ENCODE measurements at places on chromosomes 6 and 20.

DNA sequence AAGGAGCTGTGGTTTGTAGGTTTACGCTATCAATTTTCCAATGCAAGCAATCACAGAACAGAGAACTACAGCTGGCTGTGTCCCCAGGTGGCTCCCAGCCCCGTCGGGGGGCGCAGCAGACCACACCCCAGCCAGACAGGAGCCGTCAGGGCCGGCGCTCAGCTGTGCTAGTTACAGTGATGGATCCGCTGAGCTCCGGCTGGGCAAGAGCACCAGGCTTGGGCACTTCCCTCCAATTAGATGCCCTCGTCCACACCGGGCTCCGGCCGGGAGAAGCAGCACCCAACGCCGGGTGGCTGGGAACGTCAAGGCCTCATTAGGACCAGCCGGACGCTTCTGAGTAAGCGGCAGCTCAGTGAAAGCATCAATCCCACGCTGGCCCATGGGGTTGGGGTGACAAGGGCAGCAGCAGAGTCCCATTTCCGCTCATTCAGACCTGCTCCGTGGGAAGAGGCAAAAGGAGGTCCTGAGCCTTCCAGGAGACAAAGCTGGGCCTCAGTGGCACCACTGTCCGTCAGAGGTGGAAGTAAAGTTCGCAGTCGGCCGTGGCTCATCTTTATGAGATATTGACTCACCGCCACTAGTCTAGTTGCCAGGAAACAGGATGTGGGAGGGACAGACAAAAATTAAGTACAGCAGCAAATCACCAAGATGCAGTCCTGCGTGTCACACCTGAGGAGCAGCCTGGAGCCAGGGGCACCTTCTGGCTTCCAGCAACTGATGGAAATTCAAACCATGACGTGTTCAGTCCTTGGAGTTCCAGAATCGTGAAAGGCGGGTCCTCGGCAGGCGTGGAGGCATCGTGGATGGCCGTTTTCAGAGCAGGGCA is 164.1 kb downstream of the TAF4 start:
- no peak for DNase-seq

DNA sequence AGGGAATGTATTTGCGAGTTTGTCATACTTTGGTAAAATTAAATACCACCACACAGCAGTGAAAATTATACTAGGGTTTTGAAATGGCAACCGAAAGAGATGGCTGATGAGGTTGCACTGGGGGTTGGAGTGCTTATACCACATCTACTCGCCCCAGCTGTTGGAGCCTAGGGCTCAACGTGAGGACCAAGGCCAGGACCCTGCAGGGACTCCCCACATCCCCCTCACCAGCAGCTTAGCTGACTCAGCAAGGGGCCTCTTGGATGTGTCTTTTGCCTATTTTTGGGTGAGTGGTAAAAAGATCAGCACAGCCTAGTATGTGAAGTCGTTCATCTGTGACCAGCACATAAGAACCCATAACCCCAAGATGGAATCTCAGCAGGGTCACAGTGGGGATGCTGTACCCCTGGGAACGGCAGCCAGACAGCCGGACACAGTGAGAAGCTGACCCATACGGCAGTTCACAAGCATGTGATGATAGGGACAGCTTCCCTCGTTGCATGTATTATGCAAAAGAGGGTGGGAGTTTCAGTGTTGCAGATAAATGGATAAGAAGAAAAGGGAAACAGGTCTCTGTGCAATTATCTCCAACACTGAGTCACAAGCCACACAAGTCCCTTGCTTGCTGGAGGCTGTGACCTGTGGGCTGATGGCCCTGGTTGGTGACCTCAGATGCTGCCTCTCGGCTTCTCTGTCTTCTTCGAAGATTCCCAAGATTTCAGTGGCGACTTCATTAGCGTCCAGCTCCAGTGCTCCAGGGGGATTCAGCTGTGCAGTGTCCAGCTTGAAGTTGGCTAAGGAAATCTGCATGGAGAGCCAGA is 20.9 kb upstream of the SPO11 start:
- DNase-seq = no peak

DNA sequence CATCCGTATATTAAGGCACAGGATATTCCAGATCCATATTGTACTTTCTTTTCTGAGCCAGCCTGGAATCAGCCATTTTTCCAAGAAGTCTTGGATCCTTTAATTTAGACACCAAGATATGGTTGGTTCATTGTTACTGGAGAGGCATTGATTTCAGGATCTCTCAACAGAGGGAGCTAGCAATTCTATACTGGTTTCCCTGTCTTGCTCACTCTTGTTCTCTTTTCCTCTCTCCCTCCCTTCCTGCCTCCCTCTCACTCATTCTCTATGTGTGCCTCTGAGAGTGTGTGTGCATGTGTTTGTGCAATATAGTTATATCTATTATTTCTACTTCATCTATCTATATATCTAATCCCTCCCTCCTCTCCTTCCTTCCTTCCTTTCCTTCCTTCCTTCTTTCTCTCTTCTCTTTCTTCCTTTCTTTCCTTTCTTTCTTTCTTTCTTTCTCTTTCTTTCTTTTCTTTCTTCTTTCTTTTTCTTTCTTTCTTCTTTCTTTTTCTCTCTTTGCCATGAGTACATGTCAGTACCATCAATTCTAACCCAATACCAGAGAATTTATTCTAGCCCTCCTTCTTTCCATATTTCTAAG is 299.1 kb downstream of the EPHA7 start:
- DNase-seq = no peak

GRCh38 chr20:63377951-63378381 is 16.8 kb upstream of the CHRNA4 start:
- no peak for DNase-seq

Measured in choroid plexus epithelial cell (primary cell).